ENCODE measurements at places on chromosomes 5 and 9.

- DNase-seq = no peak
Measured at GRCh38 chr5:51373880-51374523, 9.2 kb upstream of the ISL1 start.

GRCh38 chr5:151254556-151254955 lies 1.6 kb downstream of the GM2A start:
- DNase-seq = no peak

DNA sequence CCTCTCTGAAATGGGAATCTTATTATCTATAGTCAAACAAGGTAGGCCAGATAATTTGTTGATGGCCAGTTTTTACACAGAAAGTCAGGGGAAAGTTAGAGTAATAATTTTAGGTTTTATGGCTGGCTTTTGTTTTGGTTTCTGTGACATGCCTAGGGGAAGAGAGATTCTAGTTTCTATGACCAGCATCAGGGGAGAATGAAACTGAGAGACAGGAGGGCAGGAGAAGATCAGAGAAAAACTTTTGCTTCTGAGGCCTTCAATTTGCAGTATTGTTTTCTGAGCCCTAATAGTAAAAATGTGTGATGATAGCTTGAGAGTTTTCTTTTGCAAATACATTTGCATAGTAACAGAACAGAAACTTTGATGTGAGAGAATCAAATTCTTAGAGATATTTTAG lies 564.3 kb downstream of the ZNF608 start:
- DNase-seq = no peak

GRCh38 chr9:12640866-12641636 lies 52.1 kb upstream of the TYRP1 start:
- DNase-seq = no peak

- no peak for DNase-seq
Measured at GRCh38 chr5:32445831-32446614, 1.5 kb upstream of the ZFR start.

- no peak for DNase-seq
Measured at GRCh38 chr5:51622161-51622790, 239.0 kb downstream of the ISL1 start.

DNA sequence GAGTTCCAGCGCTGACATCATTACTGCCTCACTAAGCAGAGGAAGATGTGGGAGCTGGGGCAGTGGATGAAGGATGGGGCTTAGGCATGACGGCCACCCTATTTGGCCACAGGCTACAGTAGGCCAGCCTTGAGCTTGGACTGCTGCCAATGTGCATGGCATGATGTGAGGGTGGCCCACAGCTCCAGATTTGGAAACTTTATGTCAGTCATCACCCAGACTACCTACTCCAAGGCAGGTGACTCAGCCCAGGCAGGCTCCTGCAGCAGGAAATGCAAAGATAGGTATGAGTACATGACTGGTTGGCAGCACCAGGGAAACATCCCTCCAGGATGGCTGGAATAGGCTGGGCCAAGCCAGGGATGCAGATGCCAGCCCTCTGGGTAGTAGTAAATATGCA lies 303.6 kb downstream of the SPOCK1 start:
- DNase-seq = no peak

DNA sequence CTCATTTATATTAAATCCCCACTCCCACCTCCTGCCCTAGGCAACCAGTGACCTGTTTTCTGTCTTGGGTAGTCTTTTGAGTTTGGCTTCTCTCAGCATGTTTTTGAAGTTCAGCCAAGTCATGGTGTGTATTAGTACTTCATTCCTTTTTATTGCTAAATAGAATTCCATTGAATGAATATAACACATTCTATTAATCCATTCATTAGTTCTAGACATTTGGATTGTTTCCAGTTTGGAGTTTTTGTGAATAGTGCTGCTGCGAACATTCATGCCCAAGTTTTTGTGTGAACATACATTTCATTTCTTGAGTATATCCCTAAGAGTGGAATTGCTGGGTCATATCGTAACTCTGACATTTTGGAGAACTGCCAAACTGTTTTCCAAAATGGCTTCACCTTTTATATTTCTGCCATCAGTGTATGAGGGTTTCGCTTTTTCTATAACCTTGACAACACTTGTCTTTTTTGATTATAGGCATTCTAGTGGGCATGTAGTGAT lies 2.7 kb downstream of the ZNF346 start:
- DNase-seq = no peak

GRCh38 chr9:127138444-127138843 lies 16.0 kb upstream of the ANGPTL2 start:
- no peak for DNase-seq

- no peak for DNase-seq
Measured at GRCh38 chr9:121156263-121156731, 45.4 kb downstream of the RAB14 start.

DNA sequence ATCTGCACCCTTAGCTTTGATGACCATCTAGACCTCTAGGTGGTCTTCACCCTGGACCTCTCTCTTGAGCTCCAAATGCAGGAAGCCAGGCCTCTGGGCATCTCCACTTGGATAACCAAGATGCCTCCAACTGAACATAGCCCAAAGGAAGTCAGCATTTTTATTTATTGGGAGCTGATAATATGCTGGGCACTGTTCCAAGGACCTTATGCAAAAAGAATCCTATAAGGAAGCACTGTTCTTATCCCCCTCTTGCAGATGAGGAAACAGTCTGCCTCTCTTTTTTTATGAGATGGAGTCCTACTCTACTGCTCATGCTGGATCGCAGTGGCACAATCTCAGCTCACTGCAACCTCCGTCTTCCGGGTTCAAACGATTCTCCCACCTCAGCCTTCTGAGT lies 219.9 kb downstream of the CDK5RAP2 start:
- DNase-seq = no peak

DNA sequence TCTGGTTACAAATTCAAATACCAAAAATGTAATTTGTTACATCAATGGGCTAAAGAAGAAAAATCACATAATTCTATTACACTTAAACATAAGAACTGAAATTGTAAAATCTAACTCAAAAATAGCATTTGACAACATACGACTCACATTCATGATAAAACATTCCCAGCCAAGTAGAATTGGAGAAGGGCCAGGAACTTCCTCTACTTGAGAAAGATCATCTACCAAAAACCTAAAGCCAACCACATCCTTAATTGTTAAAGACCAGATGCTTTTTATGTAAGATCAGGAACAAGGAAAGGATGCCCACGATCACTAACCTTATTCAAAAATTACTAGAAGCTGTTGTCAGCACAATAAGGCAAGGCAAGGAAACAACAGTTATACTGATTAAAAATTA lies 1819.8 kb upstream of the C9orf72 start:
- no peak for DNase-seq

DNA sequence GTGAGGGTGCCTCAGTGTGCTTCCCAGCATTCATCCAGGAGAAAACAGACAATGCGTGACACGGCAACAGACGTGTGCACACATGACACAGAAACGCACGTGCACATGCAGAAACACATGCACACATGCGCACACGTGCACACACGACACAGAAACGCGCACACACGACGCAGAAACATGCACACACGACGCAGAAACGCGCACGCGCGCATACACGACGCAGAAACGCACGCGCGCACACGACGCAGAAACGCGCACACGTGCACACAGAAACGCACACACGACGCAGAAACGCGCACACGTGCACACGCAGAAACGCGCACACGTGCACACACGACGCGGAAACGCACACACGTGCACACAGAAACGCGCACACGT lies 16.5 kb downstream of the TPPP start:
- no peak for DNase-seq

DNA sequence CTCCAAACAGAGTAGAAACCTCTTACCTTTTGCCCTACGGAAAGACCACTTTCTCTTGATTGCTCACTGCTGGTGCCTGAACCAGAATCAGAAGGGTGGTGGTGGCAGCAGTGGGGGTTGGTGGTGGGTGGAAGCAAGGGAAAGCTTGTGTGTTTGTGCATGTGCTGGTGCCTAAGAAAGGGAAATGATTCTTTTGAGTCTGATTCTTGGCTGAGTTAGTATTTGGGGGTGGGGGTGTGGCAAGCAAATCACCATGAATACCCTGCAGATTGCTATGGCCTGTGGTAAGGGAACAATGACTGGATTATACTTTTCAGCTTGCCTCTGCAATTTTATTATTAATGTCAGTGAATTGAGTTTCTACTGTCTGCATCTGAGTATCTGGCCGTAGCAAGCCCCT lies 106.6 kb downstream of the ARHGAP26 start:
- no peak for DNase-seq

DNA sequence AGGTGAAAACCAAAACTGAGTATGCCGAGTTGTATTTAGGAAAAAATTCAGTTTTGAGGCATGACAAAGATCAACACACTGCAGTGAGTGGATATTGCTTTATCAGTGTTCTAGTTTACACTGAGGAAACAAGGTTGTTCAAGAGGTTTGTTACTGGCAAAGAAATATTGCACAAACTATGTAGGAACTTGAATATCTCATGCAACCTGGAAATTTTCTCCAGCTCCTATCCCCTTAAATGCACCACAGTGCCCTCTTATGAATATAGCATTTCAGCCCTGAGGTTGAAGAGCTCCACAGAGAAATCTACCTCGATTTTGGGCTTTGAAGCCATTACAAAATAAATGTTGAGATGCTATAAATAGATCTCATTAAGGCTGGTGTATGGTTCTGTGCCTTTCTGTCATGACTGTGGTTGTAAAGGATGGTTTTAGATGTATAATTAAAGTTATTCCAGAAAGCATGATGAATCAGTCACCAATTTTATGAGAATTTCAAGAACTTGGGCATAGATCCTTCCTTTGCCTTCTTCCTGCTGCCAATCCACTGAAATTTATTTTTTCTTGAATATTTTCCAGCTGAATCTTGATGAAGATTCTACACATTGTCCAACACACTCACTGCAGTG lies 159.3 kb downstream of the SPATA31D1 start:
- DNase-seq = no peak

- DNase-seq = no peak
Measured at GRCh38 chr5:39164529-39165402, 54.6 kb downstream of the FYB1 start.

DNA sequence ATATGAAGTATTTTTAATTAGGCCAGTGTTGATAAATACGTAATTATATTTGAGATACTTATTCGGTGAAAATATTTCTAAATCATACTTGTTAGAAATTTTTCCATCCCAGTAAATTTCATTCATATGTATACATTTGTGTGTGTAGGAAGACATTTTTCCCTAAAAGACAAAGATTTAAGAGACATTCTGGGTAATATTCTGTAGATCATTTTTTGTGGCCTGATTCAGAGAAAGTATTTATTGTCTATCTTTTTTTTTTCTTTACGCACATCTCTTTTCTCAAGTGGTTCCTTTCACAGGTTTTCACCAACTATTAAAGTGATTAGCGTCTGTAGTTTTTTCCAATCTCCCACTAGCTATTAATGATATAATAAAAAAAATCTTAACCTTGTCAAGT lies 224.1 kb downstream of the MEF2C start:
- no peak for DNase-seq

- peak; percentile 41 for DNase-seq
Measured at GRCh38 chr9:88593537-88594185, 58.7 kb downstream of the NXNL2 start.

DNA sequence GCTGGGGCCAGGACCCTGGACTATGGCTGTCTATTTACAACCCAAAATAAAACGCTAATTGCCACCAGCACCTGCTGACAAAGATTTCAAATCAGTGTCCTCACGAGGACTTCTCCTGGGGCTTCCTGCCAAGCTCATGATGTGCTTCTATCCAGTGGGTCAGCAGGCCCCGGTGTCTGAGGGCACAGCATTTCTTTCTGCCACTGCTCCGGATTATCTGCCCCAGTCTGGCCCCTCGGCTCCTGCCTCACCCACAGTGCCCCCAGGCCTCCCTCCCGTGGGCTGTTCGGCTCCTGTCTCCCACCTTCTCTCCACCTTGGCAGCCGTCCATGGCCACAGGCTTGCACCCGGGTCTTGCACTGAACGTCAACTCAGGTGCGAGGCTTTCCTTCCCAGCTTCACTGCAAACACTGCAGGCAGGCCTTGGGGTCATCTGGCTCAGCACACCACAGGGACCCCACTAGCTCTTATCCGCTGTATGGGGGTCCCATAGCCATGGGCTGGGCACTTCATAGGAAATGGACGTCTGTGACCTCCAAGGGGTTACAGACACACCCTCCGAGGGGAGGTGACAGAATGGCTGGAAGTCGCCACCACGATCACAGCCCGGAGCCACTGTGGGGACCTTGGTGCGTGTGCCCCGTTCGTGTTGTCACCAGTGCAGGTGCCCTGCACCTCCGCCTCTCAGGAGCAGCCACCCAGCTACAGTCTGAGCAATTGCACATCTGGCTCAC lies 43.8 kb upstream of the FCN1 start:
- DNase-seq = no peak

- DNase-seq = no peak
Measured at GRCh38 chr5:169914766-169915165, 65.5 kb downstream of the INSYN2B start.

DNA sequence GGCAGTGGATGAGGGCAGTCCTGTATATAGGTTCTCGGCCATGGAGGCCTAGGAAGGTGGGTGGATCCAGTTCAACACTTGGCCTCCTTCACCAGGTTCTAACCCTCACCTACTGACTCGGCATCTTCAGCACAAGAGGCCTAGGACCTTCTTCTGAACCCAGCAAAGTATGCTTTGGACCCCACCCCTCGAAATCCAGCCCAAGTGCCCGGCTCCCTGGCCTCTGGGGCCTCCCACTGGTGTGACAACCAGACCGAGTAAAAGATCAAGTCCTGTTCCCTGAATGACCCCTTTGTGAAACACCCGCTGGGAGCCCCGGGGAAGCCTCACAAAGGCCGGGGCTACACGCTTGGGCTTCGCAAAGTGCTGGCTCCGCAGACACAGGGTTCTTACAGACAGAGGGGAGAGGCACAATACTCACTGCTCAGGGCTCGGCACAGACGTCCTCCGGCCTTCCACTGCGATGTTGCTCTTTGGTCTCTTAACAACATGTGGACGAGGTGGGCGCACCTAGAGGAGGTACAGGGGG lies 47.0 kb downstream of the CRB2 start:
- DNase-seq = no peak

DNA sequence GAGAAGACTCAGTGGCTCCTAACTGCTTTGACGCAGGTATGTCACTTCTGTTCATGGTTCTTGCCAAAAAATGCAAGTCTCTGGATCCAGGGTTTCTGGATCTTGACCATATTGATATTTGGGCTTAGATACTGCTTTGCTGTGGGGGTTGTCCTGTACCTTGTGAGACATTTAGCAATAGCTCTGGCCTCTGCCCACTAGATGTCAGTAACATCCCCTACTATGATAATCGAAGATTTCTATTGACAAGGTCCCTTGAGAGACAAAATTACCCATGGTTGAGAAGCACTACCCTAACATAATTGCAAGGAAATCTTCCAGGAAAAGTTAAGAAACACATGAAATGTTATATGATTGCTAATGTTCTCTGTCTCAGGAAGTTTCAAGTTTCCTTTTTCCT lies 285.4 kb downstream of the TMEM232 start:
- no peak for DNase-seq

- DNase-seq = no peak
Measured at GRCh38 chr5:171158581-171158980, 150.5 kb upstream of the TLX3 start.

Measured in T-helper 1 cell (primary cell).